Cardiac fibroblast (primary cell): ENCODE measurements at places on chromosomes 1 and 21.
A peak's percentile ranks its signal among the peaks of the same experiment; 100 is the strongest.

DNA sequence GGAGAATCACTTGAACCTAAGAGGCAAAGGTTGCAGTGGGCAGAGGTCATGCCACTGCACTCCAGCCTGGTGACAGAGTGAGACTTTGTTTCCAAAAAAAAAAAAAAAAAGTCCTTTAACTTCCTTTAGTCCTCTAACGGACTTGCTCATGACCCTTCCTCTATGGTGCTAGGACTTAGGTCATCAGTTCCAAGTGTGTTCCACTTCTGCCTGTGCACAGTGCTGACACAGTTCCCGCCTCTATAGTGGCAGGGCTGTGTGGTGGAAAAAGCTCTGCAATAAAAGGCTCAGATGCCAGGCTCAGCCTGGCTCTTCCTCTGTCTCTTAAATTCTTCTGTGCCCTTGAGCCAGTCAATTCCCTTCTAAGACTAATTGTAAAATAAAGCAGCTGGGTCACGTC is 22.0 kb downstream of the CC2D1B start:
- DNase-seq: no peak

DNA sequence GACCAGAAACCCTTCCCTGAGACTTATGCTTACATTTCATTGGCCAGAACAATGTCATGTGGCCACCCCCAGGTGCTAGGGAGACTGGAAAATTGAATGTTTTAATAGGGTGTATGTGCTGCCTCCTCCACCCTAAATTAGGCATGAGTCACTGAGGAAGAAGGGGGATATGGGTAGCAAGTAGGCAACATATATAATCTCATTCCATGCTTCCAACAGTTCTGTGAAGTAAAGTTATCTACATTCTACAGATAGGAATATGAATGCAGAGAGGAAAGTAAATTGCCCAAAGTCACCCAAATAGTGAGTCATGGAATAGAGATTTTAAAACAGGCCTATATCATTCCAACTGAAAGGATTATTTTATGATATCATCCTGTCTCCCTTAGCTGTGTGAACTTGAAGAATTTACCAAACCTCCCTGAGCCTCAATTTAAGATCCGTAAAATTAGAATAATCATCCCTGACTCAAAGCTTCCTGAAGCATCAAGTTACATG is 168.6 kb upstream of the FGGY start:
- DNase-seq: peak; percentile 64

DNA sequence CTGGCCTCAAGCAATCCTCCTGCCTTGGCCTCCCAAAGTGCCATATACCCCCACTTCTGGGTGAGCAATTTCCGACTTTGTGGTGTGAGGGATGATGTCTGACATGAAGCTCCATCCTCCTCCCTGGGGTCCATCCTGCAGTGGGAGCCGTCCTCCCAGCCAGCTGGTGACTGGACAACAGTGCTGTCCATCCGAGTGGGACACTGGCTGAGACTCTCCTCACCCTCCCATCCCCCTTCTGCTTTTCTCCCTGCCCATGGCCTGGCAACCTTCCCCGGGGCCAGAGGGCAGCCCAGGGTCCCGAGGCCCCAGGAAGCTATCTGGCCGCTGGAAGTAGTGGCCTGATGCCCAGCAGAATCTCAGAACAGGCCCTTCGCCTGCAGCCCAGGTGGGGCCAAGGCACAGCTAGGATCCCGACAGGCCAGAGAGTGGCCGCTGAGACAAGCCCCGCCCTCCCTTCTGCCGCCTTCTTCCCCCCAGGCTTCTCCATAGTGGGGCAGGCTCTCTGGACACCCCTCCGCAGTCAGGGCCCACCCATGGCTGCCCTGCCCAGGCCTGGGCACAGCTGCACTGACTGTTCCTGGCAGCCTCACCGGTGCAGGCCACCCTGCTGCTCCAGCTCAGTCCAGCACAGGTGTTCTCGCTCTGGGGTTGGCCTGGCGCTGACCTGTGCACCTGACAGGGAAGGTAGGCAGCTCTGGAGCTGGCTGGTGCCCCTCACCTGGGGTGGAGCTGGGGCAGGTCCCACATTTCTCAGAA is 8.4 kb upstream of the FAAP20 start:
- DNase-seq: no peak

GRCh38 chr1:178282949-178283367 is 189.1 kb downstream of the RASAL2 start:
- DNase-seq: peak; percentile 91

GRCh38 chr1:245216366-245217115 is 61.8 kb downstream of the KIF26B start:
- no peak for DNase-seq

DNA sequence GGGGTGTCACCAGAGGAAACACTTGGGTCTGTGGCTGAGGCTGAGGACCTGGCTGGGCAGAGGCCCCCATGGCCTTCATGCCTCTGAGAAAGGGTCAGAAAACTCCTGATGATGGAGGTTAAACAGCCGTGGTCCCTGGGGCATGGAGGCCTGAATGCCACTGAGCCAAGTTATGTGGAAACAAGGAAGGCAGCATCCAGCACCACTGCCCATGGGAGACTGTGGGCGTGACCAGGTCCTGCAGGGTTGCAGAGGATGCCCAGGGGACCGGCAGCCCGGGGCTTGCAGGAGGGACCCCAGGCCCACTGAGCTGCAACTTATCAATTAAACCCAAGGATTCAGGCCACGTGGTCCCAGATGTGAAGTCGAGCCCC is 18.9 kb upstream of the COL6A2 start:
- no peak for DNase-seq

DNA sequence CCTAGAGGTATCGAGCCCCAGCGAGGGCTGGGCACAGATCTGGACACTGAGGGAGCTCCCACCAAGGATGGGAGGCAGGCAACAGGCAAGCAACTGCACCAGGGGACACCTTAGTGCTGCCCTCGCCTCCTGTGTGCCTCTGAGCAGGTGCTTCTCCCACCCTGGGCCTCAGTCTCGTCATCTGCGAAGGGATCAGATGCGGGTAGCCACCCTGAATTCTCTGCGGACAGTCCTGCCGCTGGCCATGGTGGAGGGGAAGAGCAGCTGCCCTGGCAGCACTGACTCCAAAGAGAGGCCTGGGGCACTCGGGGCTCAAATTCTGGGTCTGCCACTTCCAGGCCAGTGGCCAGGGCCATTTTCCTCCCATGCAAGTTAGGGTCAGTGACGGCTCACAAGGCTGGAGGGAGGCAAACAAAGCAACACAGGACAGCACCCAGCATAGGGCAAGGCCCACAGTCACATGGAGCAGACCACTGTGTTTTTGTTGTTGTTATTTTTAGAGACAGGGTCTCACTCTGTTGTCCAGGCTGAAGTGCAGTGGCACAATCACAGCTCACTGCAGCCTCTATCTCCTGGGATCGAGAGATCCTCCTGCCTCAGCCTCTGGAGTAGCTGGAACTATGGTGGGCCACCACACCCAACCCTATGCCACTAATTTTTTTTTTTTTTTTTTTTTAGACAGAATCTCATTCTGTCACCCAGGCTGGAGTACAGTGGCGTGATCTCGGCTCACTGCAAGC is 7.1 kb upstream of the SDC3 start:
- no peak for DNase-seq
